ENCODE measurements at places on chromosomes 4 and X.
A peak's percentile ranks its signal among the peaks of the same experiment; 100 is the strongest.

DNA sequence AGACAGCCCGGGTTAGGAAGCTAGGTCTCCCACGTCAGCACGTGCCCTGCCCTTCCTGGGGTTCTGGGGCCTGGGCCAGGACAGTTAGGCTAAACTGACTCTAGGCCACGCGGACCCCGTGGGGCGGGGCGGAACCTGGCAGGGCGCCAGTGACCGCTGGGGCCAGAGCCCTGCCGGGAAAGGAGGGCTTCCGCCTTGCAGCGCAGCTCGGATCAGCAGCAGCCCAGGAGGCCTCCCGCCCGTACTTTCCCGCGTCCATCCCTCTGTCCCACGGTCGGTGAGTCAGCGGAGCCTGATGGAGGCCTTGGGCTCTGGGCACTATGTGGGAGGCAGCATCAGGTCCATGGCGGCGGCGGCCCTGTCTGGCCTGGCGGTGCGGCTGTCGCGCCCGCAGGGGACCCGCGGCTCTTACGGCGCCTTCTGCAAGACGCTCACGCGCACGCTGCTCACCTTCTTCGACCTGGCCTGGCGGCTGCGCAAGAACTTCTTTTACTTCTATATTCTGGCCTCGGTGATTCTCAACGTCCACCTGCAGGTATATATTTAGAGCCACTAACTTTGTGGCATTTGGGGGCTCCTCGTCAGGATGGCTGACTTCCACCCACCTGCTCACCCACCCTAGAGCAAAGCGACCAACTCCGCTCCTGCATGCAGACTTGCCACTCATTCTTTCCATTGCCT, at the start of gene SMIM10:
TSS of gene SMIM10 (plus strand) at position 191 of the 681 bp plus-strand sequence. CDS start at position 296, 105 bp downstream.
- DNase-seq, result peak; percentile 3

DNA sequence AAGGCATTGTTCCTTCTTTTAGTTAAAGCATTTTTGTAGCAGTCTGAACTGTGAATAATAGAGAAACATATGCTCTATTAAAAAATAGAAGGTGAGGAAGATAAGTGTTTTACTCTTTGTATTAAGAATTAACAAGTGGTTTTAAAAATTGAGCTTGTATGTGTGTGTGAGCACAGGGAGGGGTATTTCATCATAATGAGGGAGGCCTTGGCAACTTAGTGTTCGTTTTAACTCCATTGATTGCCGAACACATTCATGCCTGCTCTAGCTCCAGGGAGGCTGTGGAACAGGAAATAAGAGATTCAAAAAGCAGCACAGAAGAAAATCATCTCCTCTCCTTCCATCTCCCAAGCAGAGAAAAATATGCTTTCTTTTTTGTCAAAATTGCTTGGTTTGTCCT, 14.8 kb downstream of the SHROOM3 start:
- no peak for DNase-seq

GRCh38 chr4:56817840-56818491, 3.5 kb downstream of the SPINK2 start:
- peak; percentile 12 for DNase-seq

DNA sequence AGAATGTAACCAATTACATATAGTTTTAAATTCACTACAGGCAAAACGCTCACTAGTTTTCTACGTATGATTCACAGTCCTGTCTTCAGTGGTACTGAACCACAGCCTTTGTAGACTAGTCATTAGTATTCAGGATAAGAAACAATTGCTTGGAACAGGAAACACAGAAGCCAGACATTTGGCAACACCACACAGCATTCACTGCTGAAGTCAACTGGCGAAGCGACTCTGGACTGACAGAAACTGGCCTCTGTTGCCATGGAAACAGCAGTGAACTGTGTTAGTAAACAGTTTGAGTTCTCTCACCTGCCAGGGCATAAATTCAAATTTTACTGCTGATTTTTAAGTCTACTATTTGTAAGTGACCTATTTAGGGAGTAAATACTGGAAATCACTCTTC, 57.6 kb downstream of the MAPK10 start:
- DNase-seq, result no peak

GRCh38 chr4:168682898-168683500, 186.1 kb downstream of the PALLD start:
- DNase-seq, result no peak

GRCh38 chr4:75058486-75058885, 125.6 kb downstream of the PARM1 start:
- no peak for DNase-seq

DNA sequence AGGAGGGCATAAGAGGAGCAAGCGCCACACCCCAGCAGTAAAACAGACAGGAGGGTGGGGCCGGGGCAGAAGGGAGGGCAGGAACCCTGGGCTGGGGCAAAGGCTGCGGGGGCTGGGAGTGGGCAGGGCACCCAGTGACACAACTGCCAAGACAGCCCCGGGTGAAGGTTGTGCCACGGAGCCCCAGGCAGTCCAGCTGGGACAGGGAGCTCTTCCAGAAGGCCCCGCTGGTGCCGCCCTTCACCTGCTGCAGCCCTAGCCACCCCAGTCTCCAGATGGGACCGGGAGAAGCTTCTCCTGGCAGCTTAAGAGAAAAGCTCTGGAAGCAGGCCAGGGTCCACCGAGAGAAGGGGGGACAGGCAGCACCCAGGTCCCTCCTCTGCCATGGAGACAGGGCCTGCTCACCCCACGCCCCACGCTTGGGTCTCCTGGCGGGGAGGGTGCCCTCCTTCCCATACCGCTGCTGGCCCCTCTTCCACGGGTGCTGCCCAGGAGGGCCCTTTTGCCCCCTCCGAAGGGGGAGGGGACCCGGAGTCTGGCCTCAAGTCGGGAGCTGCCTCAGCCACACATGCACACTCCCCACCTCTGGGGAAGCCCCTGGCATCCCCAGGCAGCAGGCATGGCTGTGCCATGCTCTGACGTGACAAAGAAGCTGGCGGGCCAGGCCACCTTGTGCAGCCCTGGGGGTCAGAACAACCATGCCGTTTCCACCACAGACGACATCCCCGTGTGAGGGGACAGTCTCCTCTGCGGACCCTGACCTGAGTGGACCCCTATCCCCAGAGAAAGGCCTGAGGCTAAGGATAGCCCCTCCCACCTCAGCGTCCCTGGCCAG, 1.5 kb downstream of the DGKQ start:
- DNase-seq, result no peak

DNA sequence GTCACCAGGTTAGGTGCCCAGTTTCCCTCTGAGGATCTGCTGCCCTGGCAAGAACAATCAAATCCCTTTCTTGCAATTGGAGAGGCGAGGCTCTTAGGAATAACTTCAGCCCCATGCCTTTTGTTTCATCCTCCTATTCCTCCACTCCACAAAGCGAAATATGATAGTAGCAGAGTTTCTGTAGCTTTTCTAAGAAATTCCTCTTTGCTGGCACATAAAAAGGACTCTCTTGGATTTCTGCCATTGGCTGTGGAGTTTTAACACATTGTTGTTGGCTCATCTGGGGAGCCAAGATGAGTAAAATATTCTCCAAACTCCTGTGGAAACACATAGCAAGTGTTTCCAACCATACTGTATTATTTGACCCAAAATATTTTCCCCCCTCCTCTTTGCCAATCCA, 11.0 kb upstream of the ADGRG2 start:
- DNase-seq, result no peak

DNA sequence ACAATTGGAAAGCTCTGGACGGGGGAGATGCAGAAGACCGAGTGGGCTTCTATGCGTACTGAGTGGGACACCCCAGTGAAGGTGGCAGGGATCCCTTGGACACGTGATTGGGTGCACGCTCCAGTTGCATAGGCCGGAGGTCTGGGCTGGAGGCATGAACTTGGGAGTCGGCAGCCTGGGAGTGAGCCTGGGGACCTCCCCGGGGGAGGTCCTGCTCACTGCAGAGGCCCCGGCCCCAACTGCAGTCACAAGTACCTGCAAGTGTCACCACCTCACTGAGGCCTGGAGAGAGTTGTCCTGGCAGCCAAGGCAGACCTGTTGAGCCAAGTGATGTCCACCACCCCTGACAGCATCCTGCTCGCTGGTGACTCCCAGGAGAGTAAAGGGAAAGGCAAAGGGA, 49.3 kb upstream of the HMX1 start:
- DNase-seq, result no peak
